ENCODE measurements at places on chromosomes 12 and 14. TPM values are rescaled to one million over a fixed set of nuclear protein-coding genes. Genes with fewer than 3 reads are reported as not detected.
A peak's percentile ranks its signal among the peaks of the same experiment; 100 is the strongest.

The PRPH gene
- total RNA-seq: 1.4 TPM

The MYO1H gene
- not detected for total RNA-seq

The DCTN2 gene
- total RNA-seq: 108 TPM

The DGLUCY gene
- 29.2 TPM for total RNA-seq

The KRT5 gene
- total RNA-seq: 0.66 TPM

The DCN gene
- total RNA-seq: 2,074 TPM

The GARIN6 gene
- not detected for total RNA-seq

The ADAM21 gene
- 0.09 TPM for total RNA-seq

- no peaks in the 10 kb centered on the region for H3K4me1 ChIP-seq
- DNase-seq: peak; percentile 52
- H3K27ac ChIP-seq: no peak overlapping the region
- peaks cover 2% of the 10 kb centered on the region for H3K36me3 ChIP-seq
Measured at GRCh38 chr12:19288603-19289244, 150.6 kb upstream of the AEBP2 start.

DNA sequence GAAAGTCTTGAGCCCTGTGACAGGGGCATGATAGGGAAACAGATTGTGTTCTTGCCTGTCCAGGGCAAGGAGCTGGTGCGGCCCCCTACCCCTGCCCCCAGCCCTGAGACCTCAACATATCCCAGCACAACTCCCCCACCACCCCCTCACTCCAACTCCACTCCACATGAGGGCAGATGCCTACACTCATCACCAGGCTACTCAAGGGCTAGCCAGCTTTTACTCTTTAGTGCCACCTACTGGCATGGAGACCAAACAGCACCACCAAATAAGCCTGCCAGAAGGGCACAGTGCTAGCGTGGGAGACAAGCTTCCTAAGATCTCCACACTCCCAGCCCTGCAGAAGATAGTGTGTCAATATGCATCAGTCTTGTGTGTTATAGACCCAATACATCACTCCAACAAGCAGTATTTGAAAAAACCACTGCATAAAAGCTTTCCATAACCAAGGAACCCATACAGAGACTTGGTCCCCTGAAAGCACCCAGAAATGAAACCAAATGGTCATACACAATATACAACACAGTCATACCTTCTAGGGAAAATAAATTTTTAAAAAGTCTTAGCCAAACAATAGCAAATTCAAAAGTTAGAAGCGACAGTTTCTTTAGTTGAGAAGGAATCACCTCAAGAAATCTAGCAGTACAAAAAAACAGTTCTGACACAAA, 154.4 kb downstream of the KCNK10 start:
- H3K36me3 ChIP-seq: no peaks in the 10 kb centered on the region
- DNase-seq: peak; percentile 12
- H3K4me3 ChIP-seq: no peak overlapping the region
- no peaks in the 10 kb centered on the region for H3K4me1 ChIP-seq
- no peak overlapping the region for H3K27ac ChIP-seq
- no peaks in the 10 kb centered on the region for H3K27me3 ChIP-seq

- no peaks in the 10 kb centered on the region for H3K27me3 ChIP-seq
- DNase-seq: peak; percentile 27
- peaks cover 26% of the 10 kb centered on the region for H3K36me3 ChIP-seq
- peaks cover 6% of the 10 kb centered on the region for H3K4me1 ChIP-seq
- H3K27ac ChIP-seq: no peak overlapping the region
Measured at GRCh38 chr12:106071686-106072085, 67.1 kb downstream of the NUAK1 start.

GRCh38 chr14:87170179-87170578, 822.8 kb downstream of the GALC start:
- H3K4me1 ChIP-seq: no peaks in the 10 kb centered on the region
- H3K36me3 ChIP-seq: no peaks in the 10 kb centered on the region
- H3K27me3 ChIP-seq: no peaks in the 10 kb centered on the region
- no peak overlapping the region for H3K4me3 ChIP-seq

DNA sequence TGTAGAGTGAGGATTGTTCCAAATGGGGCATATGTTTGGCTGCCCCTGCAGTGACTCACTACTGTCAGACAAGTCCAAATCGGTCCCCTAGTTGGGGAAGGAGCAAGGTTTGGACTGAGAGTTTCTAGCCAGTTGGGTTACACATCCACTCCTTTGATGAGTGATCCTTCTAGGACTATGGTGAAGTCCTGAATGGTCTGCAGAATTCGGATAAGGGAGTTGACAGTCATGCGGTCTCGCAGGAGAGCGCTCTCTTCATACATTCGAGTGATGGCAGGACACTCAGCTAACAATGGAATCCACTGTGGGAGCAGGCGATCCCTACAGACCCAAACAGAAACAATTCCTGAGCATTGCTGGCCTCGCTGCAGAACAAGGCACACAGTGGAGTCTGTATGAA, 61.5 kb upstream of the SINHCAF start:
- no peak overlapping the region for H3K4me3 ChIP-seq
- DNase-seq: no peak
- no peaks in the 10 kb centered on the region for H3K4me1 ChIP-seq
- no peak overlapping the region for H3K27ac ChIP-seq
- peaks cover 13% of the 10 kb centered on the region for H3K36me3 ChIP-seq
- H3K27me3 ChIP-seq: no peaks in the 10 kb centered on the region

DNA sequence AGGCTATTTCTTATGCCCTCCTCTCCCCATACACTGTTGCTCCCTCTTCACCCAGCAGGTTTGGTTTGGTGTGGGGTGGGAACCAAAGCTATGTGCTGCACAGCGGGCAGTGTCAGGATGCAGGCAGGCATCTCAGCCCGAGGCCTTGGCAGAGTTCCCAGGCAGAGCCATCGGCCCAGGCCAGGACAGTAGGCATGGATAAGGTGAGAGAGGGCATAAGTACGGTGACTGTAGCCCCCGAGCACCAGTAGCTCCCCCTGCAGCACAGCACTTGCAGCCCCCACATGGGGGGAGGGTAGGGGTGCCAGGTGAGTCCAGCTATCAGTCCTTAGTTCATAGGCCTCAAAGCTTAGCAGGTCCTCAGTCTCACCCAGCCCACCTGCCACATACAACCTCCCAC, 7.2 kb downstream of the KLHL33 start:
- DNase-seq: no peak
- no peaks in the 10 kb centered on the region for H3K36me3 ChIP-seq
- peaks cover 14% of the 10 kb centered on the region for H3K4me1 ChIP-seq
- no peak overlapping the region for H3K4me3 ChIP-seq
- H3K27ac ChIP-seq: no peak overlapping the region

- no peaks in the 10 kb centered on the region for H3K4me1 ChIP-seq
- H3K27me3 ChIP-seq: no peaks in the 10 kb centered on the region
- H3K27ac ChIP-seq: no peak overlapping the region
- peak; percentile 70 for DNase-seq
- H3K36me3 ChIP-seq: no peaks in the 10 kb centered on the region
- H3K4me3 ChIP-seq: no peak overlapping the region
Measured at GRCh38 chr12:26298785-26299621, 103.6 kb downstream of the SSPN start.

DNA sequence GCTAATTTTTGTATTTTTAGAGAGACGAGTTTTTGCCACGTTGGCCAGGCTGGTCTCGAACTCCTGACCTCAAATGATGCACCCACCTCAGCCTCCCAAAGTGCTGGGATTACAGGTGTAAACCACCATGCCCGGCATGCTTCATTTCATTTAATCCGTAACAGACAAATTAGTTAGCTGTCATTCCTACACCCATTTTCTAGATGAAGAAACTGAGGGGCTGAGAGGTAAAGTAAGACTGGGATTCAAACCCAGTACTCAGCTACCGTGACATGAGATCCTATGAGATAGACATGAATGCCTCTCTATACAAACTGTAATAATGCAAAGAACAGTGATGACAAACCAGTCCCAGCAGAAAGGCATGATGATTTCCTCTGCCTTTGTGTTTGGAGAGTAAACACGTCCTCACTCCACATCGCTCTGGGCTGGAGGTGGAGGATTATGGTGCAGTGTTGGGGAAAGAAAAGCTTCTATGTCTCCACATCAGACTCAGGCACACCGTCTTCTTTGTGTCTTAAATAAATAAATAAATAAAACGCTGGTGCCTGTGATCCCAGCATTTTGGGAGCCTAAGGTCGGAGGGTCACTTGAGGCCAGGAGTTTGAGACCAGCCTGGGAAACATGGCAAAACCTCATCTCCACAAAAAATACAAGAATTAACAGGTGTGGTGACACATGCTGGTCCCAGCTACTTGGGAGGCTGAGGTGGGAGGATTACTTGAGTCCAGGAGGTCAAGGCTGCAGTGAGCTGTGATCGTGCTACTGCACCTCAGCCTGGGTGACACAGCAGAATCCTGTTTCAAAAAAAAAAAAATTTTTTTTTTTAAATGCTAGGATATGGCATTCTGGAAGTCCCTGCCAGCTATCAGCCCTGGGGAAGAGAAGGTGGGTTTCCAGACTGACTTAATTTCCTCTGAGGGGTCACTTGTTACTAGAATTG, 10.5 kb downstream of the VSX2 start:
- peaks cover 43% of the 10 kb centered on the region for H3K27me3 ChIP-seq
- H3K4me3 ChIP-seq: no peak overlapping the region
- no peak overlapping the region for H3K27ac ChIP-seq
- H3K4me1 ChIP-seq: no peaks in the 10 kb centered on the region
- no peaks in the 10 kb centered on the region for H3K36me3 ChIP-seq

DNA sequence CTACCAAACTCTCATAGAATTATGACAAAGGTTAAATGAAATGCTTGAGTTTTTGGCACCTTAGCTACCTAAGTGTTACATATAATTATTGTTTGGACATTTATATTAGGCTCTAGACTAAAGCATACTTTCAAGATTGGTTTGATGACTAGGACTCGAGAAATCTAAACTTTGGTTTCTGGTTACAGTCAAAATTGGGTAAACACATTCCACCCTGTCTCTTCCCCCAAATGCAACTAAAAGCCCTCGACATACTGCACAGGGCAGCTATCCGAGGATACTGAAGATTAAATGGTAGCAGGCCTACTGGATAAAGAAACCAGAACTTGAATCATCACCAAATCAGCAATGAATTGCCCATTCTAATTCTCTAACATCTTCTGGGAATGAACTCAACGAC, 369.1 kb downstream of the PRKD1 start:
- no peaks in the 10 kb centered on the region for H3K36me3 ChIP-seq
- no peaks in the 10 kb centered on the region for H3K27me3 ChIP-seq
- H3K4me3 ChIP-seq: no peak overlapping the region
- no peak overlapping the region for H3K27ac ChIP-seq

DNA sequence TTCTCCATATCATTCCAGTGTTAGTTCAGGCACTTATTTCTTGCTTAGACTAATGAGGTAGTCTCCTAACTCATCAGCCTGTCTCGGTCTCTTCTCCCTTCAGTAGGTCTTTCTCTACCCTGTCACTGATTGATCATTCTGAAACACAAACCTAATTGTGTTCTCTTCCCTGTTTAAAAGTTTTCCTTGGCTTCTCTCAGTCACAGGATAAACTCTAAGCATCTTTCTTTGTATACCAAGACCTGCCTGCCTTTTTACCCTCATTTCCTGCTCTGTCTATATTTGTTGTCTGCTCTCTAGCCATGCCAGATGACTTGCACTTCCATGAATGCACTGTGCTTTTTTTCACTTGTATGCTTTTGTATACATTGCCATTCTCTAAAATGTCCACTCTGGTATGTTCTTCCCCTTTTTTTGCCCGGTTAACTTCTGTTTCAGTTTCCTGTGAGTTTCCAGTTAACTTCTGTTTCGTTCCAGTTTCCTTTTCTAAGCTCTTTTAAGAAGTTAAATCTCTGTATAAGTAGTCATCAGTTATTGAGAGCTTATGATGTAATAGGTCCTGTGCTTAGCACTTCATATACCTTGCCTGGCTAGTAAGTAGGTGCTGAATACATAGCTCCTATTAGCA, 12.8 kb downstream of the DIP2B start:
- H3K36me3 ChIP-seq: no peaks in the 10 kb centered on the region
- no peak overlapping the region for H3K4me3 ChIP-seq
- no peaks in the 10 kb centered on the region for H3K27me3 ChIP-seq
- peak overlapping the region; percentile 57 for H3K27ac ChIP-seq
- peaks cover 10% of the 10 kb centered on the region for H3K4me1 ChIP-seq
- DNase-seq: peak; percentile 72

GRCh38 chr12:119258556-119258955, 76.0 kb upstream of the CCDC60 start:
- H3K4me1 ChIP-seq: no peaks in the 10 kb centered on the region
- no peak overlapping the region for H3K4me3 ChIP-seq
- no peaks in the 10 kb centered on the region for H3K27me3 ChIP-seq
- DNase-seq: no peak

GRCh38 chr12:69129564-69129963, 109.8 kb upstream of the CPSF6 start:
- H3K4me3 ChIP-seq: no peak overlapping the region
- H3K27me3 ChIP-seq: no peaks in the 10 kb centered on the region
- no peaks in the 10 kb centered on the region for H3K4me1 ChIP-seq
